ENCODE measurements at places on chromosomes 6 and 20.

- DNase-seq: no peak
Observed at GRCh38 chr6:11418290-11418905, 119.2 kb upstream of the TMEM170B start.

DNA sequence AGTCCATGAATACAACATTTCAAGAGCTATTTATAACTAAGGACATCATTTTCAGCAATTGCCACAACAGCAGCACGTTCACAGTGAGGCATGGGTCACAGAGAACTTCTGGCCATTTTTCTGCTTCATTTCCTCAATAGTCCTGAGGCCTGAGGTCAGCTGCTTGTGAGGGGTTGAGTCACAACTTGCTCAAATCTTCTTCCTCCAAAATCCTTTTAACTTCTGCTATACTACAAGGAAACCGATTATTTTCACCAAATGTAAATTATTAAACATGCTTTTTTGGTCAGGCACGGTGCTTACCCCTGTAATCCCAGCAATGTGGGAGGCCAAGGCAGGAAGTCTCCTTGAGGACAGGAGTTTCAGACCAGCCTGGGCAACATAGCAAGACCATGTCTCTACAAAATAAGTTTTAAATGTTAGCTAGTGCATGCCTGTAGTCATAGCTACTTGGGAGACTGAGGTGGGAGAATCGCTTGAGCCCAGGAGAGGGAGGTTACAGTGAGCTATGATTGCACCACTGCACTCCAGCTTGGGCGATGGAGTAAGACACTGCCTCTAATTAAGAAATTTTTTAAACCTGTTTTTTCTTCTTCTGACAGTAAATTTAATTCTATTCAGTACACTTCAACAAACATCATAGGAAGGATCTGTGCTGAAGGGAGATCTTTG is 11.1 kb upstream of the SLC16A10 start:
- no peak for DNase-seq

- no peak for DNase-seq
Observed at GRCh38 chr6:122081921-122082320, 317.5 kb upstream of the HSF2 start.

- no peak for DNase-seq
Observed at GRCh38 chr6:143569040-143569439, 57.5 kb upstream of the FUCA2 start.

Measured in mesothelial cell of epicardium (in vitro differentiated cells).